ENCODE measurements at places on chromosomes 7 and 10.

- DNase-seq: no peak
Measured at GRCh38 chr10:91242940-91243339, 22.5 kb downstream of the PCGF5 start.

DNA sequence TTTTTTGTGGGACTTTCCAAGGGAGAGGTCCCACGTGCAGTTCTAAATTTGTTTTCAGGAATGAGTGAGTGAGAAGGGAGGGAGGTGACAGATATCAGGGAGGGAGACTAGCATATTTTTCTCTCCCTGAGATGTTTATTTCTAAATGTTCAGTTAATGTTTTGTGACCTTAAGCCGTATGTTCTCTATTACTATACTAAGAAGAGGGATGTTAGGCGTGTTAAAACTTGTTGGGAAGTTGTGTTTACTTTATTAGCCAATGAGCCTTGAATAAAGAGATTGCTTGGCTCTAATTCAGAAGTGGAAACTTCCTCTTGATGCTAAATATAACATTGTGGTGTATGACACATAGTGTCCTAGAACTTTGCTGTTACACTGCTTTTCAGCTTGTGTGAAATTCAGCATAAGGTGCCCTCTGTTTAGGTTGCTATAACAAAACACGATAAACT, 37.3 kb downstream of the DNAH11 start:
- no peak for DNase-seq

GRCh38 chr7:31123321-31123720, 71.2 kb downstream of the ADCYAP1R1 start:
- DNase-seq: no peak

GRCh38 chr10:93006435-93007039, 54.1 kb upstream of the CYP26C1 start:
- DNase-seq: peak; percentile 56

- no peak for DNase-seq
Measured at GRCh38 chr10:71077796-71078453, 134.4 kb upstream of the UNC5B start.

- DNase-seq: no peak
Measured at GRCh38 chr10:72772031-72772430, 80.1 kb downstream of the MCU start.

GRCh38 chr7:23004247-23004520, 9.7 kb downstream of the HYCC1 start:
- no peak for DNase-seq

DNA sequence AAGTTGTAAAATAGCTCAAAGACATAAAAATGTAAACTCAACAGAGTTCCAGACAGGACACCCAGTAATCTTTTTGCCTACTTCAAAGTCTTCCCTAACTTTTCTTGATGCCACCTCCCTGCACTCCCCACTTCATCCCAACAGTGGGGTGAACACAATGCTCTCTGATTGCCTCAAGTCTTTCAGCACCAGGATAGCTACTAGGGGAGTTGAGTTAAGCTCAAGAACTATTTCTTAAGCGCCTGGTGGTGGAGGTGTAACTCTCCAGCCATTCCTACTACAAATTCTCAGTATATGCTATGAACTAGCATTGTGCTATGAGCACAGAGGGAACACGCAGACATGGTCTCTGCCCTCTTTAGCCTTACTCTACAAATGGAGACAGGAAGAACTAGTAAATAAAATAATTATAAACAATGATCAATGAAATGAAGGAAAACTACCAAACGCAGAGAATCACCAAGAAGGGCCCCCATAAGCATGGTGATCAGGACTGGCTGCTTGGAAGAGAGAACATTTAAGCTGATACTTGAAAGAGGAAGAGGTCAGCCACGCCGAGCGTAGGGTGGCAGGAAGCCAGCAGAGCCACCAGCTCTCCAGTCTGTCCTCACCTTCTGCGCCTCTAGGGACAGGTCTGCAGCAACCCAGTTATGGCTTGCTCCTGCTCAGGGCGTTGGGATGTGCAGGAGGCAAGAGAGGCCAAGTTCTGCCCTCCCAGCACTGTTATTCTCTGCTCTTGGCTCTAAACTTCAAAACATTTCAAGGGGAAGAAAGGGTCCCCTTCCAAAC, 16.7 kb upstream of the FRA10AC1 start:
- no peak for DNase-seq

DNA sequence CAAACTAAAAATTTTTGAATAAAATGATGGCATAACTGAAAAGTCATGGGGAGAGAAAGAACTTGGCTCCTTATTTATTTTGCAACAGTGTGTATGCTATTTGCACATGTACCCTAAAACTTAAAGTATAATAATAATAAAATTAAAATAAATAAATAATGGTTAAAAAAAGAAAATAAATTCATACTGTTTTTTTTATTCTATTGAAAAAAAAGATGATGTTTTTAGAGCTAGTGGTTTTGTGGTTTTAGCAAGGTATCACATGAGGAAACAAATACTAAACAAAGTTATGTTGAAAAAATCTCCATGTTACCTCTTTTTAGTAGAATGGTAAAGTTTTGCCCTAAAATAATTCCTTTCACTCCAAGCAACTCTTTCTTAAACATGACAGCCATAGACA, 26.2 kb downstream of the TMEM168 start:
- DNase-seq: no peak

GRCh38 chr7:102933763-102934162, 21.0 kb downstream of the LRRC17 start:
- DNase-seq: no peak
